GOT3 (cell line): ENCODE measurements at places on chromosomes 16 and 17.
A peak's percentile ranks its signal among the peaks of the same experiment; 100 is the strongest.

DNA sequence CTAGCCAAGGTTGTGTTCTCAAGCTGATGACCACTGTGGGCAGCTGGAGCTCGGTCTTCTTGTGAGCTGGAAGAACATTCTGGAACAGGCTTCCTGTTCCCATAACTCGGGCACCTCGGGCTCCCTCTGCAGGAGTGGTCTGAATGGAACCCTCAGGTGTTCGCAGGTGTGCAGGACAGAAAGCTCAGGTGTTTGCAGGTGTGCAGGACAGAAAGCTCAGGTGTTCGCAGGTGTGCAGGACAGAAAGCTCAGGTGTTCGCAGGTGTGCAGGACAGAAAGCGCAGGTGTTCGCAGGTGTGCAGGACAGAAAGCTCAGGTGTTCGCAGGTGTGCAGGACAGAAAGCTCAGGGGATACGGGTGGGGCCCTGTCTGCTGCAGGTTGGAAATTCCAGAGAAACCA, 109.0 kb upstream of the CACNG5 start:
- no peak for DNase-seq

DNA sequence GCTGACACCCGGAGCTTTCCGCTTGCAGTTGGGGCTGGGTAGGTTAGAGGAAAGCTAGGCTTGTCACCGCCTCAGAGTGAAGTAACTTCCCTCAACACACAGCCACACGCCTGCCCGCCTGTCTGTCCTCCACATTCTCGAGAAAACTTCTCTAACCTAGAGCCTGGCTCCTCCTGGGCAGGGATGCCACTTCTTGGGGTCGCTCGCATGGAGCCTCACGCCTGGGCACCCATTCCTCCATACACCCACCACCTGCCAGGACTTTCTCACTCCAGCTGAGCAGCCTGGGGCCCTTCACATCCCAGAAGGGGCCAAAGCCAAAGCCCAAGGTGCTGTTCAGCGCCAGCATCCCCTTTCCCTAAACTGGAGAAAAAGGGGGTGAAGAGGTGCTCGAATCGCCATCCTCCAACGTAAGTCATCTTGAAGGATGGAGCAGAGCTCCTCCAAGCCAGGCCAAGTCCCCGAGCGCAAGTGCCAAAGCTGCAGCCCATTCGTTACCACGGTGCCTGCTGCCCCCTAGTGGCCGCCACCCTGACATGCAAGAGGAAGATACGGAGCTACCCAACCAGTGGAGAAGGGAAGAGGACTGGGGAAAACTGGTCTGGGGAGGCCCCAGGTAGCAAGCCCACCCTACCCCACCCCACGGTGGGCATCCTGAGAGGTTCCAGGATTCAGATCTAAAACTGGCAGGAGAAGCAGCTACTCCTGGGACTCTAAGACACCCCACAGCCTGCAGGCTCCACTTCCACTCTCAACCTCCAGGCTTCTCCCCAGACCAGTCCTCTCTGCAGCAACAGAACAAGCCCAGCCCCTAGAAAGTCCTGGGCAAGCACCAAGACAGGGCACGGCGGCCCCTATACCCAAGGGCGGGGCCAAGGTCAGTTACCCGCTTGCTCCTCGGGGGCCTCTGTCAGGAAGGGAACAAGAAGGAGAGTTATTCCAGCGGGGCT, 63.1 kb downstream of the MYO18A start:
- no peak for DNase-seq

DNA sequence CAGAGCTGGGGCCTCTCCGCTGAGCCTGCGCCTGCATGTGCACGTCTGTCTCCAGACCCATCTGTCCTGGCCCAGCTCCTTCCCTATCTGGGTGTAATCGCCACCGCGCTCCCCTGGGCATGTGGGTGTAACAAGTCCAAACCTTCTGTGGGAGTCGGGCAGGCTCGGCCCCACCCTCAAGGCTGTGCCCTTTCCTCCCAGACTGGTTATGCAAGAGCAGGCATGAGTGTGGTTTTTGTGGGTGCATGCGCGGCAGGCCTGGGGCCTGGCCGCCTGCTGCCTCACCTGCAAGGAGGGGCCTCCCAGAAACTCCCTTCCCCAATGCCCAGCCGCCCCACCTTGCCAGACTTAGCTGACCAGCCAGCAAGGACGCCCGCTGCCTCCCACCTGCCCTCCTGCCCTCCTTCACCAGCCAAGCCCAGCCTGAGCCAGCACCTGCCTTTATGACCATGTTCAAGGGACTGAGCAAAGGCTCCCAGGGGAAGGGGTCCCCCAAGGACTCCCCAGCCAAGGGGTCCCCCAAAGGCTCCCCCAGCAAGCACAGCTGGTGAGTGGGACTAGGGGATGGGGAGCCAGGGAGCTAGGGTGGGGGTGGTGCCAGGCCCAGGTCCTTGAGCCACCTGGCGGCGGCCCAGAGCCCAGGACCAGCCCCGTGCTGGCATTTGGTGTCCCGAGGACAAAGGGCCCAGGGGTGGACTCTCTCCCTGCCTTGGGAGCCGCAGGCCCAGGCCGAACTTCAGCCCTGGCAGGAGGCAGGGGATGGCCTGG, at the start of gene EVPLL:
EVPLL (plus strand) TSS at position 342 of the 768 bp plus-strand sequence. CDS start 3,160 bp downstream, outside the sequence.
- DNase-seq: no peak

- DNase-seq: no peak
Observed at GRCh38 chr17:30476726-30477082, 504 bp upstream of the GOSR1 start.

DNA sequence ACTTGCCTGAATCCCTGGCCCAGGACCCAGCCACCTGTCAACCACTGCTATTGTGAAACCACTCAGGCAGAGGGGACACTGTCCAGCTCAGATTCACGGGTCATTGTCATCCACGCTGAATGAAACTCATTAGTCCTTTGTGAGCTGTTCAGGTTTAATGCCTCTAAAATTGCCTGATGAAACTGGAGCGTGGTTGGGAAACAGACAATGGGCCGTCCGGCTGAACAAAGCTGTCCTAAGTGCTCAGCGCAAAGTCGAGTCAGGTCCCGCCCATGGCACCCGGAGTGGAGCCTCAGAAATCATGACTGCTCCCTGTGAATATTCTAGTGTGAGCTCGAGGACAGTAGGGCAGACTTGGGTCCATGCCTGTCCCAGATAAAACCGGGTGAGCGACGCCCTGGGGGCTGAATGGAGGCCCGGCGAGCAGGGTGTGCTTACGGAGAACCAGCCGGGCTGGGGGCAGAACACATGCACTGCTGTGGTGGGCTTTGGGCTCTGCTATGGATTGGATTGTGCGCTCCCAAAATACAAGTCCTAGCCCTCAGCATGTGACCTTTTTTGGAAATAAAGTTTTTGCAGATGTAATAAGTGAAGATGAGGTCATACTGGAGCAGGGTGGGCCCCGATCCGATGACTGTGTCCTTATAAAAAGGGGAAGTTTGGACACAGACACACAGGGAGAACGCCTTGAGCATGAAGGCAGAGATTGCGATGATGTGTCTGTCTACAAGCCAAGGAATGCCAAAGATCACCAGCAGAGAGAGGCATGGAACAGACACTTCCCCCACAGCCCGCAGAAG, 12.9 kb upstream of the CMIP start:
- DNase-seq: peak; percentile 46

GRCh38 chr16:5581908-5582307, 484.3 kb upstream of the EEF2KMT start:
- no peak for DNase-seq

DNA sequence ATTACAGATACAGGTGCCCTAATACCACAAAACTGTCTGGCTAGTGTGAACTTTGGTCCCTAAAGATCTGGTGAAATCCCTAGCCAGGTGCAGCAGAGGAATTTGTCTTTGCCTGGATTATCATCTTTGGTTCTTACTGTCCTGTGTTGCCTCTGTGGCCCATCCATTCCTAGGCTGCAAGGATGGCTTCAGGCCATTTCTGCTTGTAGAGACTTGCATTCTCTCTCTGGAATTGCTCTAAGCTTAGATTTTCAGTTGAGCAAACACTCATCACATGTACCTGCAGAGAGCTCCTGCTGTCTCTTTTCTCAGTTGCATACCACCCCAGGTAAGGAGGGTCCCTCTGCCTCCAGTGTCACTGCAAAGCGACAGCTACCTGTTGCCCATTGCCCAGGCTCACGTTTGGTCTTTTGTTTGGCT, 114.9 kb downstream of the PRKCA start:
- no peak for DNase-seq

DNA sequence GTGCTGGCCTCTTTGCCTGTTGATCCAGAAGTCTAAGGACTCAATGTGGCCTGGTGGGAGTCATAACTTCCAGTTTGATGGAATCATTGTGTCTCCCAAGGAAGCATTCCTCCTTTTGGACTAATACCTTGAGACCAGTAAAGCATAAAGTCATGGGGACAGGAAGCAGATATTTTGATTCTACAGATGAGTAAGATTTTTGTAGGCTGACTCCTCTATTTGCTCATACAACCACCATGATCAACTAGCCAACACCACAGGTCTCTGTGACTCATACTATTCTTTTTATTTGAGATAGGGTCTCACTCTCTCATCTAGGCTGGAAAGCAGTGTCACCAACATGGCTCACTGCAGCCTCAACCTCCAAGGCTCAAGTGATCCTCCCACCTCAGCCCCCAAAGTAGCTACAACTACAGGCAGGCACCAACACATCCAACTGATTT, 6.2 kb downstream of the MT2A start:
- DNase-seq: no peak

DNA sequence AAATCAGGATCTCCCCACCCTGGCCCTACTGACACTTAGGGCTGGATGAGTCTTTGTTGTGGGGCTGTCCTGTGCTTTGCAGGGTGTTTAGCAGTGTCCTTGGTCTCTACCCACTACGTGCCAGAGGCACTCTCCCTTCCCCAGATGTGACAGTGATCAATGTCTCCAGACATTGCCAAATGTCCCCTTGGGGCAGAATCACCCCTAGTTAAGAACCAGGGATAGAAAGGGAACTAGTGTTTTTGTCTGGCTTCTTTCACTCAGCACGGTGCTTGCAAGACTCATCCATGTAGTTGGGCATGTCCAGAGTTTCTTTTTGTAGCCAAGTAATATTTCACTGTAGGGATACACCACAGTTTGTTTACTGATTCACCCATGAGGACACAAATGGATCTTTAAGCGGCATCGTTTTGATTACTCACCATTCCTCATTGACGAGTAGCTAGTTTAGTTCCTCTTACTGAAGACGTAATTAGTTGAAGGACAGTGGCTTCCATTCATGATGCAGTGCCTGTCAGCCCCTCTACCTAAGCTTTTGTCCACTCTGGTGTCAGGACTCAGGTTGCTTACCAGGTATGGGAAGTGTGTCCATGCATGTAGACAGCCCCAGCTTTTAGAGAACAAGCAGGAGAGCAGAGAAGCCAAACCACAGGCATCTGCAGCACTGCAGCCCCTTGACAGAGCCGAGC, 26.0 kb upstream of the ITGB4 start:
- DNase-seq: no peak

GRCh38 chr17:45857977-45858708, 13.5 kb downstream of the SPPL2C start:
- no peak for DNase-seq

- no peak for DNase-seq
Observed at GRCh38 chr16:57995721-57996405, 4.6 kb downstream of the ZNF319 start.

GRCh38 chr17:83050651-83051395, 28.6 kb upstream of the METRNL start:
- no peak for DNase-seq

DNA sequence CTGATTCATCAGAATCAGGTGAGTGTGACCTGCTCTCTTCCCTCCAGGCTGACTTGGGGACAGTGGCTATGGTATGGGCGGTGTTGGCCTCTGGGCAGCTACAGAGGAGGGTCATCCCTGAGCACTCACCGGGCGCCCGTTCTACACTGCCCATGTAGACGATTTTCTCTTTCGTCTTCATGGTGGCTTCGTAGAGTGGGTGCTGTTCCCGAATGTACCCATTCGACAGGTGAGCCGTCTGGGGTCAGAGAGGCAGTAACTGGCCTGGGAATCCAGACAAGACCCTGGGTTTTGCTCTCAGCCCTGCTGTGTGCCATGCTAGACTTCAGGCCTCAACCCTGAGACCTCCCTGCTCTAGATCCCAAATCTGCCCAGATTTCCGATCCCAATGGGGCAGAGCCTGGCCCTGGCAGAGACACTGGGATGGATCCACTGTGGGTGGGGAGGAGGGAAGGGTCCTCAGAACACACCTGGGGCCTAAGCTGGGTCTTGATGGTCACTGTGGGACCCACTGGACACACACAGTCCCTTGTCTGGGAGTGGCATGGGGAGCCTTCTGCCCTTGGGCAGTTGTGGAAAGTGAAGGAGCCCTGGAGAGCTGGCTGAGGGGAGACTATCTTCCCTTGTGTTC, 13.2 kb downstream of the USP6 start:
- DNase-seq: no peak

- DNase-seq: no peak
Observed at GRCh38 chr17:35865412-35866340, 3.0 kb downstream of the HEATR9 start.

- DNase-seq: no peak
Observed at GRCh38 chr17:81976332-81977210, 858 bp upstream of the ASPSCR1 start.

GRCh38 chr17:81381632-81382577, 13.4 kb upstream of the BAHCC1 start:
- DNase-seq: no peak

DNA sequence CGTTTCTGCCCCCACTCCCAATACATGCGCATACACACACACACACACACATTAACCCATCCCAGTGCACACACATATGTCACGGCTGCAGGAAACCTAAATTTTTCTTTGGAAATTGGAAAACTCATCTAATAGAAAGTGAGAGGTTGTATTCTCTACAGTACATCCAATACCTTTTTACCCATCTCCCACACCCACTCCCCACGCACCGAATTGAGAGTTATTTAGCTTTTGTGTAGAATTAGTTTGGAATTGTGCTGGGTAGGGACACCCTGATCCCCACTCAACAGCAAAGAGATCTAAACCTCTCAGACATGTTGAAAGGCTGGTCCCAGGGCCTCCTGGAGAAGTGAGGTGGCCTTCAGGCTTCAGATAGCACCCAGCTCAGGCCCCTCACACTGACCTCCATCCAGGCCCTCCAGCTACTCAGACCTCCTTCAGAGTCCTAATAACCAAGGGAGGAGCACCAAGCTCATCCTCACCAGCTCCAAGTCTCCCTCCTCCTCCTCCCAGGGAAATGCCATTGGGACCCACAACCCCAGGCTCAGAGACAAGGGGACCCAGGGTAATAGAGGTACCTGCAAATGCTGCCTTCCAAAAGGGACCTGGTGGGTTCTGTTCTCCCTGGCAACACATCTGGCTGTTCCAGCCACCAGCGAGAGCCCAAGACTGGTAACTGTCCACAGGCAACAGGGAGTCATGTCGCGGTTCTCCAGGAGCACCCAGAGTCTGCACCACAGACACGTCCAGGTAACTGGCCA, 955 bp downstream of the HOXB13 start:
- no peak for DNase-seq

GRCh38 chr17:78166416-78166815, 2.0 kb upstream of the SYNGR2 start:
- no peak for DNase-seq
